G401 (cell line): ENCODE measurements at places on chromosomes 12 and 14.
A peak's percentile ranks its signal among the peaks of the same experiment; 100 is the strongest.

DNA sequence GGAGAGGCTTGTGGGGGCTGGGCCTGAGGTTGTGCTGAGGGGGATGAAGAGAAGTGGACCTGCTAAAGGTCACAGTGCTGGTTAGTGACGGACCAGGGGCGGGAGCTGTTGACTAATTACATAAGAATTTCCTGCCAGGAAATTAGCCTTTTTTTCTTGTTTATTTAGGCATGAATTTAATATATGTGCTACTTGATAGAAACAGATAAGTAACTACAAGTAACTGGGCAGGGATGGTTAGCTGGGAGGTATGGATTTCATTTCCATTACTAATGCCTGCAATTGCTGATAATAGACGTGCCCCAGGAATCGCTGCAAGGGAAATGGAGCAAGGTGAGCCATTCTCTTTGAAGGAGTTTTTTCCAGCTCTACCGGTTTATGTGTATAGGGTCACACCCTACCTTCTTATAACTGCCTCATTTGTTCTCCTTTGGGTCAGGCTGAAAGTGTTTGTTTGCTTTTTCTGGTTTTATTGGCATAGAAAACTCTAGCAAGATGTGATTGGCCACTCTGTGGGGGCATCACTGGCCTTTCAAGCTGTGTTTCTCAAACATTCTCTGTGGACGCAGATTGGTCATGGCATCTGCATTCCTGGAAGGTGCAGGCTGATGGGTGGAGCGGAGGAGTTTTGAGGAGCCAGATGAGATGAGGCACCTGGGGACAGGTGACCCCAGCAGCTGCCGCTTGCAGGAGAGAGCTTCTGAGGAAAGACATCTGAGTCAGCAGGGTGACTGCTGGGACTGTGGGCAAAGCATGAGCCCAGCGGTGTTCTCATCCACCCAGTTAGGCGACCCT, 19.0 kb upstream of the GPRC5A start:
- peak; percentile 19 for DNase-seq

GRCh38 chr12:41635626-41636364, 447.7 kb downstream of the PDZRN4 start:
- no peak for DNase-seq

- DNase-seq: no peak
These were observed 157.9 kb upstream of the LMO3 start for GRCh38 chr12:16763901-16764300.

- no peak for DNase-seq
These were observed 7.0 kb upstream of the MAP1LC3B2 start for GRCh38 chr12:116551952-116552772.

GRCh38 chr12:68474467-68475204, 136.1 kb upstream of the RAP1B start:
- DNase-seq: no peak

DNA sequence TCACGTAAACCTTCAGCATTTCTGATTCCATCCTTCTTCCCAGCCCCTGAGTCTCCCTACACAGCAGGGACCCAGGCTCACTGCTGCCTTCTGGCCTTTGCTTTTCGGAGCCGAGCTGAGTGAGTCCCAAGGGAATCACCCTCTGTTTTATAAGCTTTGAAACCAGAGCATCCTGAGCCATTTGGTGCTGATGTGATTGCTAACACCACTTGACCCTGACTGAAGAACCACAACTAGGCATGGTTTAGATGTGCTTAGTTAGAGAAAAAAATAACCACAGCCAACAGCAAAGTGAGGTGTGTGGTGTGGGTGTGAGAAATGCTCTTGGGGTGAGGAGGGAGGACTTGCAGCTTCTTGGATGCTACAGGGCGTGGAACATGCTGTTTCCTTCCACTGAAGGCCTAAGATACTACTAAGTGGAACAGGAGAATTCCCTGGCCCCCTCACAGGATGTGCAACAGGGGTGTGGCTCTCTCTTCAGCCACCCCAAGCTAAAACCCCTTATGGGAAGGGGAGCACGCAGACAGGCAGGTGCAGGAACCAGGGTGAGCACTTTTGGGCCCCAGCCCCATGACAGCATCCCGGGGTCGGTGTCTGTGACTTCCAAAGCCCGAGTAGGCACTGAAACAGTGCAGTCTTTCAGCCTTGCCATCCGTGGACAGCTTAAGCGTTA, at the start of gene TC2N:
Gene TC2N (minus strand): TSS at position 221 of the 673 bp plus-strand sequence. CDS start 53,767 bp downstream, outside the sequence.
- no peak for DNase-seq

DNA sequence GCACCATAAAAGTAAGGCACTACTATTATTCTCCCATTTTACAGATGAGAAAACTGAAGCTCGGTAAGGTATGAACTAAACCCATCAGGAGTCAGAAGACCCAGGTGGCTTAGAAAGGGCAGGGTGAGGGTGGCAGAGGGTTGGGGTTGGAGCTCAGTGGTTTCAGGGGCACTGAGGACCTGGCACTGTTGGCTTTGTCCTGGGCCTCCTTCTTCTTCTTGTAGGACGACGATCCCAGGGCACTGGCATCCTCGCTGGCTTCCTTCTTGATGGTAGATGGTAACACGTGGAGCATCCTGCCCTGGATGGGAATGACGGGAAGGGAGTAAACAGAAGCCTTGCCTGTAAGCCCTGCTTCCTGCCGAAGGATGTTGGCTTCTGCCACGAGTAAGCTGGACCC, 19.9 kb downstream of the RBM19 start:
- no peak for DNase-seq

GRCh38 chr12:95216711-95217376, 423 bp downstream of the FGD6 start:
- peak; percentile 51 for DNase-seq

- no peak for DNase-seq
These were observed 1486.6 kb downstream of the AACS start for GRCh38 chr12:126551869-126552268.

DNA sequence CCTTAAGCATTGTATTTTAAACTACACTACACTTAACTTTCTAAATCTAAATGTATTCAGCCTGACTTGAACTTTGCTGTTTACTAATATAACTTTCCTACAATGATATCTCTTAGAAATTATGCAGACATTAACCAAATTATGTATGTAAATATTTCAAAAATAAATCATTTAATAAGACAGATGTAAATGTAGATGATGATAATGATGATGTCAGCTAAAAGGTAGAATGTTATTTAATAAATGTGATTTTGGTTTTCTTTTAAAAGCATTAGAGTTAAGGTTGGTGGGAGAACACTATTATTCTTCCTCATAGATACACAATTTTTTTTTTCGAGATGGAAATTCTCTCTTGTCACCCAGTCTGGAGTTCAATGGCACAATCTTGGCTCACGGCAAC, 10.1 kb downstream of the TAS2R43 start:
- DNase-seq: no peak

DNA sequence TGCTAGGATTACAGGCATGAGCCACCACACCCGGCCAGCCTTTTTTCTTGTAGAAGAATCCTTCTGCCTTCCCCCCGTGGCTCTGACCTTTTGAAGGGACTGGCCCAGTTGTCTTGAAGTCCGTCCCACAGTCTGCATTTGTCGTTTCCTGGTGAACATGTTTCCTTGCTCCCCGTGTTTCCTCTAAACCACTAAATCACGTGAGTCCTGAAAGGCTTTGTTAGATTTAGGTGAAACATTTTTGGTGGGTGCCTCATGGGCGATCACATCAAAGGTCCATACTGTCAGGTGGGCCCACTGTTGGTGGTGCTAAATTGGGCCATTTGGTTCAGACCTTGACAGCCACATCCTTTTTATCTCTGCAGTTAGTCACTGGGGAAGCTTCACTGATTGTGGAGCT, 26.3 kb downstream of the MLXIP start:
- no peak for DNase-seq

DNA sequence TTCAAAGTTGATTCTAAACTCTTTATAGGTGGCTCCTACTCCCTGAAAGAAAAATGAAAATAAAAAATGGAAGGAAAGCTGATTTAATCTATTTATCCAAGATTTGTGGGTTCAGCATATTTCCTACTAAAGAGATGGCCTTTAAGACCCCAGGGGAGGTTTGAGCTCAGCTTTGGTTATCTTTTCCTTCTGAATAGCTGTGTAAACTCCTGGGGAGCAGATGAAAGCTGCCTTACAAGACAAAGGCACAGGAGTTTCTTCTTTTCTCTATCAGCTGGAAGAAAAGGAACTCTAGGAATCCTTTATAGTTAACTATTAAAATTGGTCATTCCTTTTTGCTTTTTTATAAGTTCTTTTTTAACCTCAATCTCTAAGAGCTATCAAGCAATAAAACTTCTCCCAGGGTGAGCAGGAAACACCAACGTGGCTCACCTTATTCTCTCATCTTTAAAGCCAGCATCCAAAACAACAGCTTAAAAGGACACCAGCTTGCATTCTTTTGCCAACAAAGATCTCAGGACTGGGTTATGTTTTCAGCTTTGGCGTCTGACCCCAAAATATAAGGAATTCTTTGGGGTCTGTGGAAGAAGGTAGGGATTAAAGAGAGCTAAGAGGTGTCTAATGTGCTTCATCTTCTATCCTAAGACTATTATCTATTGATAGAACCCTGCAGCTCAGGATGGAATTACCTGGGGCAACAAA, 371.7 kb upstream of the KITLG start:
- DNase-seq: no peak

DNA sequence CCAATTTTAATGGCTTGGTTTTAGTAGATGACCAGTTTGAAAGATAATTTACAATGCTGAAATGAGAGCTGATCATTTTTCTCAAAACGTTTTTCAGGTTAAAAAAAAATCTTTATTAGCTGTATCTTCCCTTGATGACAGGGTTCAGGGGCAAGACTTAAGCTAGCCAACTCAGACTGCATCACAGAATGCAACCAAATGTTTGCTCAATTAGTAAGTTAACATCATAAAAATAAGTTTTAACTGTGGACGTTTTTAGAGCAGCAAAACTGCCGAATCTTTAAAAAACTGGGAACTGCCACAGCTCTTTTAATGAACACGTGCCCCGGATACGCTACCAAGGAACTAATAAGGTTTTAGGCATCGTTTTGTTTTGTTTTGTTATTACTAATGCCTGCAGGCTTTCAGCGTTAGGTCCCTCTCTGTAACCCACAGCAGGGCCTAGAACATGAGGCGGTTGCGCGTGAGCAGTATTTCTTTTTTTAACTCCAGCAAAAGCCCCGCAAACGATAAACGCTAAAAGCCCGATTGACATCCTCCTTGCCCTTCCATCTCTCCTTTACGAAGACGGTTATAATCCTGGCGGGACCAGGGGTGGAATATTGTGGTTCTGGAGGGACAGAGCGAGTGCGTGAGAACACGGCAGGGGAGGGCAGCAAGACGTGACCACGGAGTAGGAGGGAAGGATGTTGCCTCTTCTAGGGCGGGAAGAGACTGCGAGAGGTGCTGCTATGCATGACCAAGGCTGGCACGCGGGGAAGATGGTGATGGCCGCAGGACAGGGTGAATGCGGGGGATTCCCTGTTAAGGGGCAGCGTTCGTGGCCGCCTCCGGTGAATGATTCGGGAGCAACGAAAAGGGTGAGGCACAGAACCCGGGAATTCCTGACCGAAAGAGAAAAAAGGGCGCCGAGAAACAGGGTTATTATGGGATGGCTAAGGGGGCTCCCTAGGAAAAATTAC, 652 bp downstream of the SUPT16H start:
- DNase-seq: peak; percentile 50

GRCh38 chr12:130429656-130430505, 92.2 kb downstream of the PIWIL1 start:
- no peak for DNase-seq

GRCh38 chr12:23084236-23084995, 459.4 kb downstream of the ETNK1 start:
- DNase-seq: no peak

DNA sequence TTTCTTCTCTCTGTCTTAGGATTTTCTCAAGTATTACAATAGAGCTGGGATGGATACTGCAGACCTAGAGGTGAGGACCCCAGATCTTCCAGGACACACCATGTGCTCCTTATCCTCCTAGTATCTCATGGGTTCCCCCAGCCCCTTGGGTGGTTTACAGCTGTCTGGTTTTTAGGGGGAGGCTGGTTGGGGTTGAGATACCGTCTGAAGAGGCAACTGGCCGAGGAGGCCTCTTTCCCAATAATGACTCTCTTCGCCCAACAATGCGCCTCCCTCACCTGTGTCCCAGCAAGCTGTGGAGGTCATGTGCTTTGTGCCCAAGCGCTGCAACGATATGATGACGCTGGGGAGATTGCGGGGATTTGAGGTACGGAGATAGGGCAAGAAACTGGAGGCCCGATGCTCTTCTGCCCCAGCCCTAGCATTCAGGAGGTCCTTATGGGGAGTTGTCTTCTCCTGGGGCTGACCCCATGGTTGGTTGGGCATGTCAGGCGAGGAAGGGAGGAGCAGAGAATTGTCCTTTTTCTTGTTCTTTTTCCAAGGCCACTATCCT, 3.8 kb downstream of the ARHGEF25 start:
- DNase-seq: no peak

GRCh38 chr12:45303945-45304344, 88.0 kb downstream of the ANO6 start:
- no peak for DNase-seq

DNA sequence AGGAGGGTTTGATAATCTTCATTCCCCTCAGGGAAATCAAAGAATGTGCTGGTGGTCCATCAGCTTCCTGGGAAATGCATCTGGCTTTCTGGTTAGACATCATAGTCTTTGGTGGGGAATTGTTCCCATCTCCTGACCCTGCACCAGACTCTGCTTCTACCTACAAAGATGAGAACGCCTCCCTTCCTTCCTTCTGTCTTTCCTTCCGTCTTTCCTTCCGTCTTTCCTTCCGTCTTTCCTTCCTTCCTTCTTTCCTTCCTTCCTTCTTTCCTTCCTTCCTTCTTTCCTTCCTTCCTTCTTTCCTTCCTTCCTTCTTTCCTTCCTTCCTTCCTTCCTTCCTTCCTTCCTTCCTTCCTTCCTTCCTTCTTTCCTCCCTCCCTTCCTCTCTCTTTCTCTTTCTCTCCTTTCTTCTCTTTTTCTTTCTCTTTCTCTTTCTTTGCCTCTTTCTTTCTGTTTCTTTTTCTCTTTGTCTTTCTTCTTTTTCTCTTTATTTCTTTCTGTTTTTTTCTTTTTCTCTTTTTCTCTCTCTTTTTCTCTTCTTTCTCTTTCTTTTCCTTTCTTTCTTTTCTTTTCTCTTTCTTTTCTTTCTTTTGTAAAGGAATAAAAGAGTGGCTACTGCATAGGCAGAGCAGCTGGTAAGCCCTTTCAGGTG, 189.0 kb upstream of the ARHGAP5 start:
- DNase-seq: no peak

- no peak for DNase-seq
These were observed 56.5 kb downstream of the KDM2B start for GRCh38 chr12:121524196-121524916.

GRCh38 chr14:71155743-71156142, 248.5 kb downstream of the PCNX1 start:
- no peak for DNase-seq

- no peak for DNase-seq
These were observed 12.8 kb downstream of the LRCOL1 start for GRCh38 chr12:132597333-132598316.

DNA sequence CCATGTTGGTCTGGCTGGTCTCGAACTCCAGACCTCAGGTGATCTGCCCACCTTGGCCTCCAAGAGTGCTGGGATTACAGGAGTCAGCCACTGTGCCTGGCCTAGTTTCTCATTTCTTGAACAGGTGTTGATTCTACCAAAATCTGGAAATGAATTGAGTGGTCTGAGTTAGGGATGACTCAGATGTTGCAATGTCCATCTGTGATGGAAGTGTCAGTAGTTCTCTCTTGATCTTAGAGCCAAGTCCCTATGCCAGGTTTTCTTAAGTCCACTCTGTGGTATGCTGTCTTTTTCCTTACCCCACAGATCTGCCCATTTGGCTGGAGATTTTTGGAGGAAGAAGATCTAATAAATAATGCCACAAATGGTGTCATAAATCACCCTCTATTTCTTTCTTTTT, 12.6 kb downstream of the SNAPC1 start:
- no peak for DNase-seq

GRCh38 chr14:78103271-78103670, 66.9 kb upstream of the NRXN3 start:
- DNase-seq: no peak

- no peak for DNase-seq
These were observed 65.3 kb downstream of the DPF3 start for GRCh38 chr14:72828604-72829003.
